ENCODE measurements at places on chromosomes 16 and 17.

GRCh38 chr17:42010898-42011516 lies 6.2 kb downstream of the DNAJC7 start:
- DNase-seq: no peak

DNA sequence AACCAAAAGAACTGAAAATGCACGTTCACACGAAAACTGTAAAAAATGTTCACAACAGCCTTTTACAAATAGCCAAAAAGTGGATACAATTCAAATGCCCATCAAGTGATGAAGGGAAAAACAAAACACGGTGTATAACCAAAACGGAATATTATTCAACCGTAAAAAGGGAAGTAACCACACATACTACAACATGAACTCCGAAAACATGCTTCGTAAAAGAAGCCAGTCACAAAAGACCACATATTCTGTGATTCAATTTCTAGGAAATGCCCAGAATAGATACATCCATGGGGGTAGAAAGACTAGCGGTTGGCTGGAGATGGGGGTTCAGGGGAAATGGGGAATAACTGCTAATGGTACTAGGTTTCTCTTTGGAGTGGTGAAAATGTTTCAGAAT lies 81.5 kb upstream of the TRAP1 start:
- no peak for DNase-seq

GRCh38 chr17:68953340-68953997 lies 1.7 kb downstream of the ABCA8 start:
- DNase-seq: no peak

DNA sequence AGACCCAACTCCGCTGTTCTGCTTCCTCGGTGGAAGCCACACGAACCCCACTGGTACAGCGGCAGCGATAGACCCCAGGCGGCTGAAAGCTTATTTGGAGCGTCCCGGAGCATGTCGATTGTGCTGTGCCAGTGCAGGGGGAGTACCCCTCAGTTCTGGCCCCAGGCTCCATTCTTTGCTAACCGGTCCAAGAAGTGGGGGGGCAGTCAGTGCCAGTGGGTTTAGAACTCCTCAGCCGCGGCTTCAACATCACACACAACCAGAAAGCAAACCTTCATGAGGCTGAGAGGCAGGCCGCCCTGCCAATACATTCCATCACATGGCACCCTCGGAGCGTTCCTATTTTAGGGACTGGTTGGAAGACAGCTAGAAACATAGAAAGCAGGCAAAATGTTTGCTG lies 1.7 kb upstream of the MNT start:
- DNase-seq: no peak

DNA sequence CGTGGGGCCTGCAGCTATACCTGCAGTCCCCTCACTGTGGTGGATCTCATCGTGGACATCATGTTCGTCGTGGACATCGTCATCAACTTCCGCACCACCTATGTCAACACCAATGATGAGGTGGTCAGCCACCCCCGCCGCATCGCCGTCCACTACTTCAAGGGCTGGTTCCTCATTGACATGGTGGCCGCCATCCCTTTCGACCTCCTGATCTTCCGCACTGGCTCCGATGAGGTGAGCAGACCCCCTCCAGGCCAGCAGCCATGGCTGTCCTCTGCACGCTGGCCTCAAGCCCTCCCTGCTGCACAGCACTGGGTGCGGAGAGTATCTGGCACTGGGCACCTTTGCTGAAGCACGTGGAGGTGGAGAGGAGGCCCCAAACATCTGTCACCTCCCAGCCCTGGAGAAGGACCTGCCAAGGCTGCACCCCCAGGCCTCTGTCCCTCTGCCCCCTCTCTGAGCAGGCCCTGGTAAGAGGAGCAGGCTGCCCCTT lies 11.0 kb downstream of the KCNH6 start:
- DNase-seq: no peak

- DNase-seq: no peak
Measured at GRCh38 chr16:26768385-26769010, 298.2 kb upstream of the C16orf82 start.

DNA sequence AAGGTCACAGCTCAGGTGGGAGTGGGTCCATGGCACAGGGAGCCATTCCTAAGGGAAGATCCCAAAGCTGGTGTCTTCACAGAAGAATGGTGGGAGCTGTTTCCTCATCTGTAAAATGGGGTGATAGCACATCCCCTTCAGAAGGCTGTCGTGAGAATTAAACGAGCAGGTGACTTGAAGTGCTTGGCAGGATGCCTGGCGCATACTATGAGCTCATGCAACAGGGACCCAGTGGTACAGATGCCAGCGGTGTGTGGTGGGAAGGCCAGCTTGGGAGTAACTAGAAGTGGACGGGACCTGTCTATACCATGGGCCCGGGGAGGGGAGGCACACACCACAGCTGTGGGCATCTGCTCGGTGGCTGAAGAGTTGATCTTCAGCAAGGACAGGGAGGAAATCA lies 189.3 kb upstream of the TNRC6C start:
- DNase-seq: no peak

DNA sequence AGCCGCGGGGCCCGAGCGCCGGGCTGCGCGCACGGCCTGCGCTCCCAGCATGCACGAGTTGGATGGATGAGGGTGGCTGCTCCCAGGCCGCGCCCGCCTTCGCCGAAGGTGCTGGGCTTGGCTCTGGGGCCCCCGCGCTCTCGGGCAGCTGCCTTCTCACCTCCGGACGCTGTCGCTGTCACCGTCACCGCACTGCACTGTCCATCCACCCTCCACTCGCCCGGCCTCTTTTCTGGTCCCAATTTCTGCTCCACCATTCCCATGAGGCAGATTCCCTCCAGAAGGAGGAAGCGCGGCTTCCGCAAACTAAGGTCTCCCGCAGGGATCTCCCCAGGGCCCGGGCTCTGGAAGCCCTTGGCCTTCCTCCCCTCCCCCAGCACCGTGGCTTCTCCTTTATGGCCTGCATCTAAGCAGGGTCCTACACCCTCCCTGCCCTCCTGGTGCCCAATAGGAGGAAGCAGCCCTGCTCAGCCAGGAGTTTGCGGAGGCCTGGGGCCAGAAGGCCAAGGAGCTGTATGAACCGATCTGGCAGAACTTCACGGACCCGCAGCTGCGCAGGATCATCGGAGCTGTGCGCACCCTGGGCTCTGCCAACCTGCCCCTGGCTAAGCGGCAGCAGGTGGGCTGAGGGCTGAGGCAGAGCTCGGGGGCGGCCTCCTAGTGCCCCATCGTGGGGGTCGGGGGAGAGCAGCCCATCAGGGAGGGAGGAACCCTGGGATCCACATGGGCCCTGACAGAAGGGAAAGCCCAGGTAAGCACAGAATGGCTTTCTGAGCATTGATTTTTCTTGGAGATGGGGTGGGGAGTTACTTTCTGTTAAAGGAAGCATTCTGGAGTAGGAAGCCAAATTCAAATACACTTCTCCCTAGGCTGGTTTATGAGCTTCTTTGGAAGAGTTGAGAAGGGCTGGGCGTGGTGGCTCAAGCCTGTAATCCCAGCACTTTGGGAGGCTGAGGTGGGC lies 899 bp downstream of the ACE start:
- DNase-seq: no peak

GRCh38 chr17:39818358-39819000 lies 45.6 kb downstream of the IKZF3 start:
- no peak for DNase-seq

GRCh38 chr16:77969861-77970260 lies 52.5 kb upstream of the CLEC3A start:
- no peak for DNase-seq

GRCh38 chr17:78248051-78248914 lies 16.9 kb downstream of the TMEM235 start:
- DNase-seq: no peak

- DNase-seq: no peak
Measured at GRCh38 chr16:75621170-75621477, 2.0 kb downstream of the ADAT1 start.

DNA sequence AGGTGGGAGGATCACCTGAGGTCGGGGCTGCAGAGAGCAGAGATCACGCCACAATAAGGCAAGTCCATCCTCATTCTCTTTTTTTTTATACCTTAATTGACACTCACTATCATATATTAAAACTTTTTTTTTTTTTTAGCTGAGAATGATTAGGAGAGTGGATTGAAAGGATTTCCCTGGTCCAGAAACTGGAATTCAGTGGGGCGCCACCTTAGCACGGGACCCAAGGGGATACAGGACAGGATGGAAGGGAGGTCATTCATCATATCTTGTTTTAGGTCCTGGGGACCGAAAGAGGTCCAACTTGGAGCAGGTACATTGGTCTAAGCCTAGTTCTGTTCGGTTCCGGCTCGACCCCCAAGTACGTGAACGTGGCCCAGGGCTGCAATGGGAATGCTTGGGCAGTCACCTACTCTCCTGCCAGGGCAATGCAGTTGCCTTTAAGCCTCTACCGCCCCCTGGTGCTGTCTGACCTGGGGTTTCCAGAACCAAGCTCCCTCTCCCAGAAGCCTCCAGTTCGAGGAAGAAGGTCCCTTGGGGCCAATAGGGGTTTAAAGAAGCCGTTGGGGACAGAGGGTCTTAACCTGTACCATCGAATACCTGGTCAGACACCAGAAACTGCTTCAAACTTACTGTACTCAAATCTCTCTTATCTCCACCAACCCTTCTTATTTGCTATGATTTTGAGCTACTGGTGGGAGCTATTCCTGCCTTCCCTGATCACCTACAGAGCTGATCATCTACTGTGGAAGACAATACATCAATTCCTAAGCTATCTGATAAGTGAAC lies 19.9 kb upstream of the GPATCH8 start:
- no peak for DNase-seq

GRCh38 chr16:10888320-10888937 lies 11.4 kb downstream of the CIITA start:
- no peak for DNase-seq

- no peak for DNase-seq
Measured at GRCh38 chr17:48892940-48893645, 506 bp downstream of the ATP5MC1 start.

DNA sequence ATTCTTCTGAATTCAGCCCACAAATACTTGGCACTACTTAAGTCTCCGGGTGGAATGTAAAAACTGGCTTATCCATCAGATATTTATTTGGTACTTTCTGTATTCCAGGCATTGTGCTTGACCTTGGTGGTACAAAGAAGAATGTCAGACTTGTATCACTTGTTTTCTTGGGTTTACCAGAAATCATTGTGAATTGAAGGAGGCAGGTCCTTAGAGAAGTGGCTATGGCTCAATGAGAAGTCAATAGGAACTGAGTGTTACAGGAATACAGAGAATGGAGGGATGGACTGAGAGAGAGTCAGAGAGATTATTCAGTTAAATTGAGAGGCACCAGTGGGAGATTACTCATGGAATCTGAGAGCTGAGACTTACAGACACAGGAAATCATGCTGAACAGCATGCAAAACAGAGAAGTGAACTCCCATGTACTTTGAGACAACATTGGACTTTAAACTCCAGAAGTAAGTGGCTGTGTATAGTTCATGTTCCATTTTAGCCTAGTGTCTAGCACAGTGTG lies 704.1 kb downstream of the CDH11 start:
- DNase-seq: no peak

GRCh38 chr17:31112001-31112661 lies 17.4 kb downstream of the NF1 start:
- DNase-seq: no peak

- no peak for DNase-seq
Measured at GRCh38 chr17:60390925-60391470, 935 bp downstream of the USP32 start.

DNA sequence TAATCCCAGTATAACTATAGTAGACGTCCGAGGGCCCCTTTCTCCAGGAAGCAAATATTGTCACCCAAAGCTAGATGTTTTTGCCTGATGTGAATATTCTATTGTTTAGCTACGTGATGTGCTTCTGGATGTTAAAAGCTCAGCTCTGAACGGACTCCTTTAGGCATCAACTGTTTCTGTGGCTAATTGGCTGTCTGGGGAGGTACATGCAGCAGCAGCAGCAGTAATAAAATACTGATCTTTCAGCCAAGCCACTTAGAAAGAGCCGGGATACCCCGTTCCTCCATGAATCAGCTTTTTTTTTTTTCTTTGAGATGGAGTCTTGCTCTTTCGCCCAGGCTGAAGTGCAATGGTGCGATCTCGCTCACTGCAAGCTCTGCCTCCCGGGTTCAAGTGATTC lies 43.0 kb downstream of the TRARG1 start:
- DNase-seq: no peak

- DNase-seq: no peak
Measured at GRCh38 chr17:851924-852323, 69.8 kb downstream of the MRM3 start.

GRCh38 chr17:14366199-14366598 lies 65.3 kb downstream of the HS3ST3B1 start:
- no peak for DNase-seq

DNA sequence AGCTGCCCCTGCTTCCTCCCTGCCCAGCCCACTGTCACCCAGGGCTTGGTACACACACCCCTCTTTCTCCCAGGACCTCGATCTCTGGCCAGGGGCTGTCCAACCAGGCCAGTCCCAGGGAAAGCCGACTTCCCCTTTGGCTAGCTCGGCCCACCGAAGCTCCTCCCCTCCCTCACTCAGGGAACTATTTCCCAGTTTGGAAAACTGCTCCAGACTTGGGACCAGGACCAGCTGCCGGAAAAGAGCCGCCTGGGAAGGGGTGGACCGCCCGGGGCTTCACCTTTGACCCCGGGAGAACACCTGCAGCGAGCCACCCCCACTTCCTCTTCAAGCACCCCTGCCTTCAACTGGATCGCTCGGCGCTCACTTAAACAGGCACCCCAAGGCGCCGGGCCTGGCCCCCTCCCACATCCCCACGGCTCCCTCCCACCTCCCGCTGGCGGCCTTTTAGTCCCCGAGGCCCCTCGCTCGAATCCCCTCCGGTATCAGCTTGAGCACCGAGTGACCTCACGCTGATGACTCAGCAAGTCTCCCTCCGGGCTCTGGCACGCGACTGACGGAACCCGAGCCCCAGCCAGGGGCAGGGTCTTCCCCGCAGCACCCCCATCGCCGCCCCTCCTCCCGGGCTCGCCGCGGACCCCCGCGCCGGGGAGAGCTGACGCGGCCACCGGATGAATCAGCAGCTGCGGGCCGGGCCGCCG lies 934 bp downstream of the MAFG start:
- DNase-seq: no peak

- DNase-seq: no peak
Measured at GRCh38 chr16:27642756-27643155, 92.8 kb downstream of the KATNIP start.

Measured in esophagus squamous epithelium (tissue), 5 donors.